Stimulated activated CD4-positive, alpha-beta T cell treated with anti-CD3 and anti-CD28 coated beads, TNF-alpha, amount 100 ng/mL, for 1 hour (primary cell): ENCODE measurements at places on chromosomes 16 and 17.

GRCh38 chr17:16158714-16159113 lies 56.6 kb downstream of the NCOR1 start:
- no peak for DNase-seq

DNA sequence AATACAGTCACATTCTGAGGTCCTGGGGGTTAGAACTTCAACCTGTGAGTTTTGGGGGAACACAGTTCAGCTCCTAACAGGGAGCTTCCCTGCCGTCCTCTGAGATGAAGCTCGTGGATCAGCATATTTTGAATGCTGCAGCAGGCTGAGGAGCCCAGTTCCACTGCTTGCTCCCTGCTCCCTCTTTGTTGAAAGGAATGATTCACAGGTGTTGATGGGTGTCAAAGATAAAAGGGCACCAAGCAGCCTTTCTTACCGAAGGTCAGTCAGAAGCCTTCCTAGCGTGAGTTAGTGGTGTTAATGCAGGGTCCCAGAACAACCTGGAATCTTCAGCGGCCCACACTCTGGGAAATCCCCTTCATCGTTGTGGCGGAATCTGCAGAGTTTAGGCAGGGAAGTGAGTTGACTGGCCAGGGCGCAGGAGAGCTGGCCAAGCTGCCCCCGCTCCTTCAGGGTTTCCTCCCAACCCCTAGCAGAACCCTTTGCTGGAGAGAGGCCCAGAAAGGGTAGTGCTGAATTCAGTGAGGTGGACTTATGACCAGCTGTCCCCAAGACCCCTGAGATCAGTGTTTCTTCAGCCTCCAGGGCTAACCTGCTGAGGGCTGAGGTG lies 114.8 kb downstream of the GNAO1 start:
- DNase-seq: no peak

DNA sequence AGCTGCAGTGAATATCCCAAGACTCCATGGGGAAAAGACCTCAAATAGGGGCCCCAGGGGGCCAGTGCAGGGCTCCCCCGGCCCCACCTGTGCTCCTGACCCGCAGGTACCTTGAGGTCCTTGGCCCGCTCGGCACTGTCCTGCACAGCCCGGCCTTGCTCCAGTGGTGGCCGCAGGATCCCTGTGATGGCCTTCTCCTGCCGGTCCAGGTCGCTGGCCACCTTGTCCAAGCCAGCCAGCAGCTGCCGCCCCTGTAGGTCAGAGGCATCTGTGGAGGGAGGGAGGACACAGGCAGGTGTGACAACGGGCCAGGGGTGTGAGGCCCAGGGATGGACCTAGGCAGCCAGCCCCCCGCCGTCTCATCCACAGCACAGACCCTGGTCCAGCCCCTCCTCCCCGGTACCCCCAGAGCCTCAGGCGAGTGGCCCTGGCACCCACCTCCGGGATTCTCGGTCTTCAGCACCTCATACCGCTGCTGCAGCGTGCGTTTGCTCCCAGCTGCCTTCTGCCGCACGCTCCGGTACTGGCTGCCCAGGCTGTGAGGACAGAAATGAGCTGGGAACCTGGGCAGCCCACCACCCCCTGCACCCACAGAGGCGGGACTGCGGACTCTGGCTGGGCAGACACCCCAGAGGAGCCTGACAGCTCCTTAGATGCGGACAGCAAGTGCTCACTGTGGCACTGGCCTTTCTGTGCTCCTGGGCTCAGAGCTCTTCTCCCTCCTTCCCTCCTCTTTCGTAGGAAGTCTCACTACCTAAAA lies 43.7 kb downstream of the PPL start:
- no peak for DNase-seq

DNA sequence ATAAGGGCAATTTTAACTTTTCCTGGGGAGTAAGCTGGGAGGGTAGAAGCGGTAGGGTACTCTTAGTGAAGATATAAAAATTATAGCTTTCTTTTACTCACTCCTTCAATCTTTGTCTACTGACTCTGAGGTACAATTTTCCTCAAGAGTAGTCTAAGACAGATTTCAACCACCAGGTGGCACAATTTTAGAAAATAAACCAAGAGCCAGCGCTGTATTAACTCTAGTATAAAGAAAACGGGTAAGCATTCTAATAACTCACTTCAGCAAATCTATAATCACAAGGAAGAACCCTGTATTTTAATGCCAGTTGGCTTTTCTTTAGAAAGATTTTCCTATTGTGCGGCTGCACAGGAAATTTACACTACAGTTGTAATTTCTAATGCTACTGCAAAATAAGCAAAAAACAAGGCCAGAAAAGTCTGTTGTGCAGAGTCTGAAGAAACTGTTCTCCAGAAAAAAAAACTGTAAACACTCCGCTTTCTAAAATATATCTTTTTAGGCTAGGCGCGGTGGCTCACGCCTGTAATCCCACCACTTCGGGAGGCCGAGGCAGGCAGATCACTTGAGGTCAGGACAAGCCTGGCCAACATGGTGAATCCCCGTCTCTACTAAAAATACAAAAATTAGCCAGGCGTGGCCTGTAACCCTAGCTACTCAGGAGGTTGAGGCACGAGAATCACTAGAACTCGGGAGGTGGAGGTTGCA lies 1.9 kb downstream of the CMC2 start:
- DNase-seq: no peak

- DNase-seq: no peak
Observed at GRCh38 chr17:67746704-67747571, 29.2 kb downstream of the NOL11 start.

- no peak for DNase-seq
Observed at GRCh38 chr17:80153004-80153403, 6.1 kb upstream of the EIF4A3 start.

DNA sequence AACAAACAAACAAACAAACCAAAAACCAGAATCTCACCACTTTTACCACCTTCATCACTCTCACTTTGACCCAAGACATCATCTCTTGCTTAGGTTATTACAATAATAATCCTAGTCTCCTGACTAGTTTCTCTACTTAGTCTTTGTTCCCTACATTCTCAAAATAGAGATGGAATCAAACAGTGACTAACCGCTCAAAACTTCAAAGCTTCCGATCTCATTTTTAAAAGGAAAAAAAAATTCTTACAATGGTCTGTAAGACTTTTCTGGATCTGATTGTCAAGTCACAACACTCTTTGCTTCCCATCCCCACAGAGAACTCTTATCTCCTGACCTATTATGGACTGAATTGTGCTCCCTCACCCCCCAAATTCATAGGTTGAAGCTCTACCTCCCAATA lies 60.9 kb downstream of the SPAG9 start:
- DNase-seq: no peak

DNA sequence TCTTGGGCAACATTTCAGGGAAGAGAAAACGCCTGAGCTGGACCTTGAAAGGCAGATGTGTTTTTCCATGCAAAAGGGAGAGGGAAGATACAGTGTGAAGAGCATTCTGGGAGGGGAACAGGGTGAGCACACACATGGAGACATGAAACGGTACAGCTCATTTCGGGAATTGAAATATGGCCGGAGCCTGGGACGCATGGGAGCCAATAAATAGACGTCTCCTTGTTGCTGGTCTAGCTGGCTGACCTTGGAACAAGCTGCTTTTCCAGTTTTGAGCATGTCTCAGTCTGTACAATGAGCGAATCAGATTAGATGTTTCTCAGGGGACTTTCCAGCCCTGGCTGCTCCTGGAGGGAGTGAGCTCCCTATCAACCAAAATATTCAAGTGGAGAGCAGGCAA lies 63.6 kb downstream of the ASIC2 start:
- DNase-seq: no peak

DNA sequence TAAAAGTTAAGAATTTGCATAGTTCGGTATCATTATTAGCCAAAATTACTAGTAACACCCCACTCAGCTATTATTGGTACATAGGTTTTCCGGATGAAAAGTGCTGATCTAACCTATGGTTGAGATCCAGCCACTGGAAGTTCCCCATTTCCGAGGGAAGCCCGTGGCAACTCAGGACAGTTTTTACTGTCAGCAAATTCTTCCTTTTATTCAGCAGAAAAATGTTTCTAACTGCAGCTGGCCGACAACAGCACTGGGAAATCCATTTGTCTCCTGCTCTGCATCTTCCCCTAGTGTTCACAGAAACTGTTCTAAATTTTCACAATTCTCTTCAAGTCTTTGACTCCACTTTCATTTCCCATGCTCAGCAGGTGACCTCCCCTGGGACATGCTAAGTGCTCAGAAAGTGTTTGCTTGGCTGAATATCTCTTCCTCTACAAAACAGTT lies 15.5 kb upstream of the MMD start:
- no peak for DNase-seq

DNA sequence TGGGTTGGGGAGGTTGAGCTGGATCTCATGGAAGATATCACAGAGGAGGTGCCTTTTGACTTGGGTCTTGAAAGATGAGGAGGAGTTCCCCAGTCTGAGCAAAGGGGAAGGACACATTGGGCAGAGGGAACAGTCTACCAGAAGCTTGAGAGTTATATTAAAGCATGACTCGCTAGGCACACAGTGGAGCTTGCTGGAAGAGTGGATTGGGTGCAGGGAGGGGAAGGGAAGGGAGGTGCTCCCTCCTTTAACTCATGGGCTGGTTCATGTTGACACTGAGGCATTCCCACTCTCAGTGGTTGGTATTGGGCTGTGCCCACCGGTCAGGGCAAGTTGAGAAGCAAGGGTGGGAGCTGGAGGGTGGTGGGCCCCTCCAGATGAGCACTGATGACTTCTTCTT lies 5.9 kb downstream of the TMEM98 start:
- no peak for DNase-seq

DNA sequence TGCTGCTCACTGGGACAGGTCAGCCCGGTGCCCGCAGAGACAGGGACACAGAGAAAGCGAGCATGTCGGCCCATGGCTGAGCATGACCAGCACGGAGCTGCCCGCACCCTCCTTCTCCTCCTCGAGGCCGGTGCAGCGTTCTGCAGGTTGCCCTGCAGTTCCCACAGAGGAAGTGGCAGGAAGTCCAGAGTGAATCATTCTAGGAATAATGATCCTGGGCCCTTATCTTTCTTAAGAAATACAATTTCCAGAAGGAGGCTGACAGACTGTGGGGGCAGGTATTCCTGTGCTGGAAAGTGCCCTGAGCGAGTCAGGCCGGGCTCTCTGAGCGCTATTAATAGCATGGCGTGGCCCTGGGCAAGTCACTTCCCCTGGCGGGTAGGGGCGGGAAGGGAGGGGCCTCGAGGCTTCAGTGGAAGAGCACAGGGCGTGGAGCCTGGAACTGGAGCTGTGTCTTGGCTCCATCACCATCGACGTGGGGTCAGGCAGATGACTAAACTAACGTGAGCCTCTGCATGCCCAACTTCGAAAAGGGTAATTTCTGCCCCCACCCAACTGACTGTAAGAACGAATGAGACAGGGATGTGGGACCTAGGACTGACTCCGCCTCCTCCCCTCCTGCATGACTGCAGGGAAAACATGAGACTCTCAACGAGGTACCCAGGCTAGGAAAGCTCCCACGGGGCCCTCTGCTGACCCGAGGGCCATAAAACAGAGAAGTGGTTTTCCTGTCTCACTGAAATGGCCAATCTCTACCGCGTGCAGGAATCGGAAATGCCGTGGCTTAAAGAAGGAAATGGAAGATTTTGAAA lies 9.8 kb downstream of the TMEM204 start:
- no peak for DNase-seq

DNA sequence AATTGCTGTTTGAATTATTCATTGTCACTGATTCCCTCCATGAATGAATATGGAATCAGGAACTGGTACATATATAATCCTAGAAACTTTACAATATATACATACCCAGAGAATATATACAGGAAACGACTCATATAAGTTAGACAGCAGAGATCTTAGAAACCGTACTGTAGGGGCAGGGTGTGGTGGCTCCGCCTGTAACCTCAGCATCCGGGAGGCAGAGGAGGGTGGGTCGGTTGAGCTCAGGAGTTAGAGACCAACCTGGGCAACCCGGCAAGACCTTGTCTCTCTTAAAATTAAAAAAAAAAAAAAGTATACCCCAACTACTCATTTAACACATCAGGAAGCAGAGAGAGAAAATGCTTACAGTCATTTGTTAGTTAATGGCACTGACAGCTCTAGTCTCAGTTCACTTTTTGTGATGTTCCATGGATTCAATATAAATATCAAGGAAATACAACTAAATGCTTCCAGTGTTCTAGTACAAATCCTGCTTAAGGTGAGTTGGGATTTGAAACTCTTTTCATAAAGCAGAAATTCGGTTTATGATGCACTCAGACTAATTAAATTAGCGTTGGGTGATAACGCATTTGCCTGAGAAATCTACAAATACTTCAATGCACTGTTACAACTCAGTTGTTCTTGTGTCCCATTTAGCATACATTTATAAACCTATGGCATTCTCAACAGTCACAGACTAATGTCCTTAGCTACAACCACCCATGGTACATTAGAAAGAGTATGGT lies 5.6 kb downstream of the GLG1 start:
- DNase-seq: peak; percentile 41

DNA sequence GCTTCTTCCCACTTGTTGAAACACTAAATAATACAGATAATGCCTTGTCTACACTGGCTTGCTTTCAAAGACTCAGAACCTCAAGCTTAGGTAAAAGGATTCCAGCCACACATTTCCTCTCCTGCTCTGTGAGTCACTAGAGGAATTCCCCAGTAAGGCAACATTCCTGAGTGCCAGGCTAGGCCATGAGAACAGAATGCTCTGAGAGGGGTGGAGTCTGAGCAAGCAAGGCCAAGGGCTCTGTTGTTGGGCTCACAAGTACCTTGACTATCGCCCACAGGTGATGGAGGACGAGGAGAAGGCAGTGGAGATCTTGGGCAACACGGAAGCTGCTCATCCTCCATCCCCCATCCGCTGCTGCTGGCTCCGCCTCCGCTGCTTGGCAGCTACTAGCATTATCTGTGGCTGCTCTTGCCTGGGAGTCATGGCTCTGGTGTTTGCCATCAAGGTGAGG lies 6.7 kb upstream of the PHKG2 start:
- no peak for DNase-seq

- DNase-seq: no peak
Observed at GRCh38 chr16:14013571-14014283, 57.4 kb upstream of the MRTFB start.

DNA sequence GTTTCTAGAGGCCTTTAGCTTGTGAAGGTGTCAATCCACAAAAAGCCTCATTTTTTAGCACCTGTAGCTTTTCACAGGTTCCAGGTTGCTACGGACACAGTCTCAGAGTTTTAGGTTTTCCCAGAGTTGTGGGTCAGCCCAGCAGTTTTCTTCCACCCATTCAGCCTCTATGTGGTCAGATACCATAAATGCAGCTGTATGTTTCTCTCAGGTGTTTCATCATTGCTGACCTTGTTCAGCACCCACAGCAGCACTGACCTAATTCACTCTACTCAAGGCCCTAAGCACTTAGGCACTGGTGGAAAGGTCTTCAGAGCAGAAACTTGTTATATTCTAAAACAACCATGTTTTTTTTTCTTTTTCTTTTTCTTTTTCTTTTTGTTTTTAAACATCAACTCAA lies 15.0 kb upstream of the SPACA3 start:
- DNase-seq: no peak

GRCh38 chr17:72357764-72358365 lies 237.0 kb downstream of the SOX9 start:
- no peak for DNase-seq
